ENCODE measurements at places on chromosomes 3 and 15. TPM values are rescaled to one million over a fixed set of nuclear protein-coding genes. Genes with fewer than 3 reads are reported as not detected.

- no peak overlapping the region for H3K4me3 ChIP-seq
- no peaks in the 10 kb centered on the region for H3K27me3 ChIP-seq
- no peaks in the 10 kb centered on the region for H3K36me3 ChIP-seq
- H3K27ac ChIP-seq: no peak overlapping the region
- no peaks in the 10 kb centered on the region for H3K4me1 ChIP-seq
These were observed 5.5 kb downstream of the UROC1 start for GRCh38 chr3:126512026-126512425.

- H3K27ac ChIP-seq: no peak overlapping the region
- peaks cover 10% of the 10 kb centered on the region for H3K4me1 ChIP-seq
- H3K36me3 ChIP-seq: no peaks in the 10 kb centered on the region
These were observed 8.6 kb upstream of the SLCO3A1 start for GRCh38 chr15:91844928-91845327.

- H3K4me3 ChIP-seq: no peak overlapping the region
- no peaks in the 10 kb centered on the region for H3K27me3 ChIP-seq
- peak; percentile 23 for DNase-seq
- H3K4me1 ChIP-seq: no peaks in the 10 kb centered on the region
- no peak overlapping the region for H3K27ac ChIP-seq
- no peaks in the 10 kb centered on the region for H3K36me3 ChIP-seq
These were observed 155.1 kb upstream of the SATB1 start for GRCh38 chr3:18580268-18580667.

TRA2B gene
- 523 TPM for total RNA-seq

BLM gene
- total RNA-seq: 54.9 TPM

- no peak overlapping the region for H3K27ac ChIP-seq
- no peak for DNase-seq
- H3K36me3 ChIP-seq: no peaks in the 10 kb centered on the region
- no peaks in the 10 kb centered on the region for H3K27me3 ChIP-seq
- no peaks in the 10 kb centered on the region for H3K4me1 ChIP-seq
These were observed 53.6 kb upstream of the TMCO5A start for GRCh38 chr15:37880835-37881153.

Data from naive thymus-derived CD4-positive, alpha-beta T cell (primary cell).